ENCODE measurements at places on chromosomes 6 and 20. TPM values are rescaled to one million over a fixed set of nuclear protein-coding genes. Genes with fewer than 3 reads are reported as not detected.

GRCh38 chr6:163136681-163137397, 277.7 kb upstream of the QKI start:
- no peak for DNase-seq

Gene FILIP1
- 0.15 TPM for total RNA-seq

Gene KHDRBS2
- 40.1 TPM for total RNA-seq

Gene LRRN4
- not detected for total RNA-seq

DNA sequence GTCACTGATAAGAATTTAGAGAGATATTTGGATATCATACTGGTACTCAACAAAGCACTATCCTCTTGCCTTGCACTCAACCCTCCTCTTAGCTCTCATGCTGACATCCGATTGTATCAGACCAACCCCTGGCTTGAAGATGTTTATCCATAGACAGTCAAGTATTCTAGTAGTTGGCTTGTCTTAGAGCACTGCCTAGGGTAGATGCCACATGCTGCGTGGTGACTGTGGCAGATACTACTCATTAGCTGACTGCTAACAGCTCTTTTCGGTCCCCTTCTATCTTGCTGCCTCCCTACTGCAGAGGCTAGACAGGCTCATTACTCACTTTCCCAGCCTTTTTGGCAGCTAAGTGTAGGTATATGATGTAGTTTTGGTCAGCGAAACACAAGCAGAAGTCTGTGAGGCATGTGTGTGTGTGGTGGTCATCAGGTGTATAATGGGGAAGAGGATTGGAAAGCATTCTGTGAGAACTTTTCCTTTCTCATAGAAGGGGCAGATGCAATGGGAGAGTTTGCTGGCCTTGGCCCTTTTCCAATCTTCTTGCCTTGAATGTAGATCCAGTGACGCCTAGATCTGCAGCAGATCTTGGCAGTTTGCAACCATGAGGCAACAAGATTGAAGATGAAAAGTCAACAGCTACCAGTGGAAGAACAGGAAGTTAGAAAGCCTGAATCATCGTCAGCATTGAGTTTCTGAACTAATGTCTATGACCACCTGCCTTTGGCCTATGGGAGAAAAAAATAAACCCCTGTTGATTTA, 4.4 kb upstream of the IFNGR1 start:
- no peak for DNase-seq

Gene IRF4
- total RNA-seq, result not detected

GRCh38 chr20:32969356-32970114, 34.7 kb downstream of the SUN5 start:
- DNase-seq, result no peak

GRCh38 chr6:68975816-68976215, 340.7 kb downstream of the ADGRB3 start:
- no peak for DNase-seq
